Stimulated activated CD4-positive, alpha-beta T cell treated with anti-CD3 and anti-CD28 coated beads, Interleukin-12 subunit alpha, Interleukin-12 subunit beta, amount 100 ng/mL, for 48 hours (primary cell): ENCODE measurements at places on chromosomes 2 and 18.

DNA sequence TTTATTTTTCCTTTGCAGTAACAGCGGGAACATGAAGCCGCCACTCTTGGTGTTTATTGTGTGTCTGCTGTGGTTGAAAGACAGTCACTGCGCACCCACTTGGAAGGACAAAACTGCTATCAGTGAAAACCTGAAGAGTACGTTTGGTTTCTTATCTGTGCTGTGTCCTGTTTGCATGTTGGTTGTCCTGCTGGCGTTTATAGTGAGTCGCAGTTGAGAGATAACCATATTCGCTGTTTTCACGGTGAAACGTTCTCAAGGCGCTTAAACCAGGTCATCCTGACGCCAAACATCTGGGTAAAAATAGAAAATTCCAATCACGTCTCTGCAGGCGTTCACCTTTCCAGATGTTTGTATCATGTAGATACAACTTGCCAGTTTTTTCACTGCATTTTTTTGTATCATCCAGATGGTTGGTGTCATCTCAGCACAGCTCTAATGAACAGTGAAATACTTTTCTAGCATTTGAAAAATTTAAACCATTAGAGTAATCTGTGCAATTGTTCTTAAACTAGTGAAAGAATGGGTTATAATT, 21.2 kb downstream of the CLUL1 start:
- DNase-seq, result no peak

GRCh38 chr2:195649629-195650190, 7.3 kb upstream of the SLC39A10 start:
- DNase-seq, result no peak

GRCh38 chr2:33321876-33322483, 154.5 kb upstream of the RASGRP3 start:
- DNase-seq, result no peak

GRCh38 chr2:38074764-38075506, 1.0 kb downstream of the CYP1B1 start:
- DNase-seq, result no peak

DNA sequence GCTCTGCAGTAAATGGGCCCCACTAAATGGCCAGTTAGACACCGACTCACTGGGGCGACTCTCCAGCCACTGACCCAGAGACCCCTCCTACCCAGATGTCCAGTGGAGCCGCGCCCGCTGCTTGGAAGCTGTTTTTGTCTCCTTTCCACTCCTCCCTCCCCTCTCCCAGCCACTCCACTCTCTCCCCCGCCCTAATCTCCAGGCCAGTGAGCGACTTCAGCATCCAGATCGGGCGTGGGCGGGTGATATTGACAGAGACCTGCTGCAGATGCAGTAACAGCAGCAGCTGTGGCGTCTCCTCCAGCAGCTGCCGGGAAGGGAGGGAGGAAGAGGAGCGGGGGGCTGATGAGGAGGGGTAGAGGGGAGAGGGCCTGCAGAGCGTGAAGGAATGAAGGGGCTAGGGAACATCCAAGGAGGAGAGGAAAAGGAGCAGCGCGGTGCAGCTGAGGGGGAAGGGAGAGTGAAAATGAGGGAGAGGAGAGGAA, at the start of gene SCN7A:
Gene SCN7A, minus strand, starts transcription at position 110 of the 485 bp plus-strand sequence. CDS start 16,553 bp downstream, outside the sequence.
- no peak for DNase-seq

- no peak for DNase-seq
Measured at GRCh38 chr2:231396058-231396821, 730 bp downstream of the B3GNT7 start.

DNA sequence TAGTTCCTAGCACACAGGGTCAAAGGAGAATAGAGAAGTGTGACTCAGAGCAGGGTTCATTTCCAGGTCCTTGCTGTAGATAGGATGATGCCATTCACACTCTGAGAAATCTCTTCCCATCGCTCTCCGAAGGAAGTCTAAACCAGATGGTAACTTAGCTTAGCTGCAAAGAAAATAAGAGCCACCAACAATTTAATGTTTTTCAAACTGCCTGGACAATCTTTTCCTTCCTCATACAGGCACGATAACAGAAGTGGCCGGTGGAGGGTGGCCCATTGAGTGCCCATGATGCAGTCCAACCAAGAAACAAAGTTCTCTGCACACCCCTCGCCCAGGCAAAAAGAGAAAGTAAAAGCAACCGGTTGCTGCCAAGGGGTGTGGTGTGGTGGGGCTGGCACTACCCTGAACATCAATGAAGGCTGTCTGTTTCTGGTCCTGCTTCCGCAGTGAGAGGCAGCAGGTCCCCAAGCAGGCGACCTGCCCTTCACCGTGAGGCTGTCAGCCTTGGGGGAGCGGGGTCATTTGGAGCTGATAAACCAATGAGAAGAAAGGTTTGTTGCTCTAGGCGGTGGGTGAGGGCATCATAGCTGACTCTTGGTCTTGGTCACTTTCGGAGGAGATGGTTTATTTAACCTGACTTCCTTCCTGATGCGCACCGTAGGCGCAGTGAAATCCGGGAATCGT, 105.6 kb upstream of the CD302 start:
- no peak for DNase-seq

DNA sequence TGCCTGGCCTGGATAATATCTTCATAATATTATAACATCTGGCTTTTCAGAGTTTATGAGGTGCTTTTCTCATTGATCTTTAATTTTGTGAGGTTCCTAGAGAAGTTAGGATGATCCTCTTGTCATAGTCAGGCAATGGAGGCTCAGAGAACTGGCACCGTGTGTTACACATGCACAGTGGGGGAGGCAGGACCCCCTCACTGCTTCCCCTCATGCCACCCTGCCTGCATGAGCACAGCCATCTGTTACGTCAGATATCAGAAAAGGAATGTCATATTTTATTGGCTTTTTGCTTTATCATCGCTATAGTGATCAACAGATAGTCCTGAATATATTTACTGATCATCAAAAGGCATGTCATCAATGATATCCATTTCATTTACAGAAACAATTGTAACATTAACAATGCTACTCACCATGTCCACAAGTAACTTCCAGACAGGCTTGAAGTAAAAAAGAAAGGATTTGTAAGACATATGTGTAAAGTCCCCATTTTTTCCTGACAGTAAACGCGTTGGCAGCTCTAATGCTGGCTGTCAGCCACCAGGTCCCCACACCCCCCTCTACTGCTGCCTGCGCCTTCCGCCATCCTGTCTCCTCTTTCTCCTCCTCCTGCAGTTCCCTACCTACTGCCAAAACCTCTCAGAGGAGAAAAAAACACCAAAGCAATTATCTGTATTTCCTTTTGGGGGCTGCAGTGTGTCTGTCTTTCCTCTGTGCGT, 18.8 kb downstream of the ENOSF1 start:
- no peak for DNase-seq

DNA sequence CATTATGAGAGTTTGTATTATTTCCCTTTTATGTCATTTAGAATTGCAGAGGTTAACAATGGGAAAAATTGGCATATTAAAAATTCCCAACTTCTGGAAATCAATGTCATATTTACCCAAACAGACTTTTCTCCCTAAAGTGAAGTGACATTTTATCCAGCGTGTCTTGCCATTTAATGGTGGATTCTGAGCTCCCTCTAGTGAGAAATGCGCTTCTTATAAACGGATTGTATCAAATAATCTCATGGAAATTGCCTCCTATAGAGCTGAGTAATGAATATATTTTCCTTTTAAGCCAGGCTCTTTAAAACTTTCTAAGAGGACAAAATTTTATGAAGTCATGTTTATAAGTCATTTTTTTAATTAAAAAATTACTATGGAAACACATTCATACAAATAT, 5.7 kb upstream of the GCFC2 start:
- DNase-seq, result no peak

DNA sequence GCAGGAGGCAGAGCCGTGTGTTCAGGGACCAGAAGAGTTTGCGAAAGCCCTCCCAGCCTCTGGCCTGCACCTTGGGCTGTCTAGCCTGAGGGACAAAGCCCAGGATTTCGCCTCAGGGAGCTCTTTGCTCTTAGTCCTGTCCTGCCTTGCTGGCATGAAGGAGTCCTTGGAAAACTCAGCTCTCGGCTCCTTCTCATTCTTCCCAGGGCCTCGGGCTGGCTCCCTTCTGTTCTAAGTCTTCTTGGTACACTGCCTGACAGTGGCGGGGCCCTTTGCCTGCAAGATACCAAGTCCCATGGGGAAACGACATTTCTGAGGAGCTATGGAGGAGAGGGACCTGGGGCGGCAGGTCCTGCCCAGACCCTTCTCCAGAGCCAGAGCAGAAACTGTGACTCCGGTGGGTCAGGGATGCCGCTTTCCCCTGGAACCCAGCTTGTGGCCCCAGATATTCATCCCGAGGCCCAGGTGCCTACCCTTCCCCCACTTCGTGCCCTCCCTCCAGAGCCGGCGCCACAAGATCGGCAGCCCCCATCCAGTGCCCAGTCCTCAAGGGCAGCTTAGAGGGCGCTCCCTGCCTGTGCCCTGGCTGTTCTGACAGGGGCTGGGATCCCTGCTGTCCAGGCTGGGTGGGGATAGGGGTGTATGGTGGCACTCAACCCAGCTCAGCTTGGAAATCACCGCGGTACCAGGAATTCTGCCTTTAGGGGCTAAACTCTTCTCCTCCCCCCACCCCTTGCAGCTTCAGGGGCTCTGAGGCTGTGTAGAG, 5.5 kb upstream of the CYP26B1 start:
- DNase-seq, result no peak

GRCh38 chr2:45268631-45269030, 259.4 kb upstream of the SIX2 start:
- no peak for DNase-seq

DNA sequence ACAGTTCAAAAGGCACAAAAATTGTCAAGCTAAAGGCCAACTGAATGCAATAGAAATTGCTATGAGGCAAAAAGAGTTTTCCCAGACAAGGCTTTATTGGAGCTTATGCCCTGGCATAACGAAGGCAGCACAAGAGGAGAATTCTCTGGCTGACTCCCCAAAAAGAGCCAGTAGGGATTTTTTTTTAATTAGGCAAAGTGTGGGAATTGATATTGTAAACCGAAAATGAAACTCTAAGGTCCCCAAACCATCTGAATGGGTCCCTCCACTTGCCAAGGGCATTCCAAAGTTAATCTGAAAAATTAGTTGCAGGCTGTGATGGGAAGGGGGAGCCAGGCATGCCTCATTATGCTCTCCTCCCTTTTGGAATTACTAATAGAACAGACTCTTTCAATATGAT, 118.9 kb downstream of the SPOPL start:
- DNase-seq, result no peak

DNA sequence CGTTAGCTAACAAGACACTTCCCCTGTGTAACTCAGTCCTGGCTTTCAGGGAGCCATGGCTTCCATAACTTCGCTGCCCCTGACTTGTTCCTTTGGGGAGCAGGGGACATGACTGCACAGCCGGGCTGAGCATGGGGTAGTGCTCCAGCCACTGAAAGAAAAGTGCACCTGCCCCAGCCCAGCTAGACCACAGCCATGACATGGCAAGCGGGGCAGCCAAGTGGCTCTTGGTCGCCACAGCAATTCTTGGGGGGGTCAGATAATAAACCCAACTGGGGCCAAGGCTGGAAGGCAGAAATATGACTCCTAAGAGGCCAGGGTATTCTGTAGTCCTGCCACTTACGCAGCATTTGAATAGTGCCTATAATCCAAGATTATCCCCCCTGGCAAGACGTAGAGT, 289.1 kb downstream of the GBX2 start:
- no peak for DNase-seq

- DNase-seq, result no peak
Measured at GRCh38 chr2:218849721-218850120, 9.9 kb upstream of the WNT6 start.

DNA sequence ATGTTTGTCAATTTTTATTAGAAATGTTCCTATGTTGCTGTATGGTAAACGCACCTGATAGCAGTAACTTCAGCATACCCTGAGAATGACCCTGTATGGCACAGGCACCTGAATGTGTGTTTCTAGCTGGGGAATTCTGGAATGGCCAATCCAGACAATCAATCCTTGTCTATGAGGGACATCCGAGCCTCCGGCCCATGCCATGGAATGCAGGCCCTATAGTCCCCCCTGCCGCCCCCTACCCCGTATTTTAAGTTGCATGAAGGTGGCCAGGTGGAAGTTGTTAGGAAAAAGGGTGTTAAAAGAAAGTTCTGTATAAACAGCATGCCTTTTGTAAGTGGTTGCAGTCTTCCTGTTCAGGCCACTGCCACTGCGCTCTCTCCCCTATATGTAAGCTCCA, 595.9 kb downstream of the DSC3 start:
- DNase-seq, result no peak

- DNase-seq, result no peak
Measured at GRCh38 chr2:108351889-108352288, 25.9 kb upstream of the SULT1C4 start.

GRCh38 chr18:52322307-52322706, 17.7 kb upstream of the DCC start:
- DNase-seq, result no peak
